GM13976 (cell line): ENCODE measurements at places on chromosomes 12 and 14.

GRCh38 chr12:117874842-117875434, 93.9 kb downstream of the KSR2 start:
- peak; percentile 75 for DNase-seq

- no peak for DNase-seq
Observed at GRCh38 chr12:15631007-15631715, 158.0 kb downstream of the EPS8 start.

GRCh38 chr12:98745578-98746391, 100.7 kb downstream of the APAF1 start:
- DNase-seq, result peak; percentile 36

DNA sequence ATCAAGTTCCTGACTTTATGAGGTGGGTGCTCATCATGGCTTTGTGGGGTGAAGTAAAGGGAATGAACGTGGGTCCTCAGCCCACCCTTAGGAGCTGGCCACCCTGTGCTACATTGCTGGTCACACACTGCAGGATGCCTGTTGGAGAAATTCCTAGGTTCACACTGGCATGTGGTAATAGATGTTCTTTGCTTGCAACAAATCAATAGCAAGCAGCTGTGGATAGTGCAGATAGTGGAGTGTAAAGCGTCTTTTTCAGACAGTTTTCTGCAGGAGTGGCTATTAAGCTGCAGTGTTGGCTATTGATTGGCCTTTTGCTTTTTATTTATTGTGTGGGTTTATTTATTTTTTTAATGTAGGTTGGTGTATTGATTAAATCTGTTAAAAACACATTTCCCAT, 822.7 kb downstream of the NRXN3 start:
- no peak for DNase-seq
